Hippocampal formation (tissue), 2 donors: ENCODE measurements at places on chromosomes 3 and 15.

GRCh38 chr3:67489816-67490215 lies 164.6 kb downstream of the SUCLG2 start:
- no peak for DNase-seq

GRCh38 chr15:44246521-44247268 lies 41.8 kb upstream of the GOLM2 start:
- DNase-seq = no peak

DNA sequence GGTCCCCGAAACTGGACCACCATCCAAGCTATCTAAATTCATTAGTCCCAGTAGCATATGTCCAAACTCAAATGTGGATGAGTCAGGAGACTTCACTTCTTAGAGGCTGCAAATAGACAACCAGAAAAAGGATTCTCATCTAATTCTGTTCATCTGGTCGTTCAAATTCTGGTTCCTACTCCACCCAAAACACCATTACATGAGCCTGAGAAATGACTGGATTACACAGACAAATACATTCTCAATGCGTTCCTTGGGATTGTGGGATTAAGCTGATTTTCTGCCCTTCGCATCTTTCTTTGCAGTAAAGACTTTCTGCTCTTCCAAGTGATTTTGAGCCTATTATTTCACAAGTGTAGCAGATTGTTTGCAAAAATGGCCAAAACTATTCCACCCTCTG lies 472.3 kb upstream of the PROK2 start:
- DNase-seq = no peak

DNA sequence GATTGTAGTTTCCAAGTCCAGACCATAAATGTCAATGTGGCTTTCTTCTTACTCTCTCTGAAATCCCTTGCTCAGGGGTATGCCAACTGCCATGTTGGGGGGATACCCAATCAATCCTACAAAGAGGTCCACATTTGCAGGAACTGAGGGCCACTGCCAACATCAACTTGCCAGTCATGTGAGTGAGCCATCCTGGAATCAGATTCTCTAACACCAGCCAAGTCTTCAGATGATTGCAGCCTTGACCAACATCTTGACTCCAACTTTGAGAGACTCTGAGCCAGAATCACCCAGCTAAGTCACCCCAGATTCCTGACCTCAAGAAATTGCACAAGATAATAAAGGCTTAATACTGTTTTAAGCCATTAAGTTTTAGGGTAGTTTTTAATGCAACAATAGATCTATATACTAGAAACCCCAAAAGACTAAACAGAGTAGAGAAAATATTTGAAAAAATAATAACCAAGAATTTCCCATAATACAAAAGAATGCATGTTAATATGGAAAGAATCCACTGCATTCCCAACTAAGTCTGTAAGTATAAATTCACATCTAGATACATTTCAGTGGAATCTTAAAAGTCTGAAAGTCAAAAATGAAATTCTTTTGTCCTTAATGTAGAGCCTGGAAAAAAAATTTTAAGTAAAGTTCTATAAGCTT lies 22.4 kb downstream of the ISG20 start:
- DNase-seq = no peak

DNA sequence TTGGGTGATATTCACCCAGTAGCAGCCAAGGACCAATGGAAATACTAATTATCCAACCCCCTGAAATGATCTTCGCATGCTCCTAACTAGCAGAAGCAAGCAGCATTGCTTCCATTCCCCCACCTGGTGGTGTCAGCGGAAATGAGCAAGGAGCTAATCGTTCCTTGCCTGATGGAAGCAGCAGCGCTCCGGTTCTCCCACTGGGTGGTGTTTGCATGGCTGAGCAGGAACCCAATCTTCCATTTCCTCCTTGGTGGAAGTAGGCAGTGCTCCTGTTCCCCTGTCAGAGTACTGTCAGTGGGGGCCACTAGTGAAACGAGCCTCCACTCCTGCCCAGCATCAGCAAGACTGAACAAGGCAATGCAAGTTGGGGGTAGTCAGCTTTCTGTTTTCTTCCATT lies 311.5 kb downstream of the CACNA2D3 start:
- DNase-seq = no peak

GRCh38 chr3:171407759-171408158 lies 52.4 kb downstream of the TNIK start:
- DNase-seq = no peak

DNA sequence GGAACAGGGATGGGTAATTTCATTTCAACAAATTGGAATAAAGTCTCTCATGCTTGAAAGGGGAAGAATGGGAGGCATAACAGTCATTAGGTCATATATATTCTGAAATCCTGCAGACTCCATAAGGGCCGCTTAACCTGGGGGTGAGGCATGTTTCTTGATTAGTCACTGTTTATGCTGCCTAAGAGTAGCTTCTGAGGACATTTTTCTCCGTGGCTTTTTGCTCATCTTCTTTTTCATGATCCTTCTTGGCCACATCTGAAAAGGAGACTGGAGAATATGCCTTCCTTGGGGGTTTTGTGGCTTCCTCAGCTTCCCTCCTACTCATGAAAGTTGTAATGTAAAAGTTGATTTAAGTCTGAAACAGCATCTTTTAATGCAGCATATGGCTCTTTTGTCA lies 20.0 kb upstream of the CFAP20DC start:
- DNase-seq = no peak

GRCh38 chr3:120162400-120162799 lies 68.2 kb upstream of the GSK3B start:
- DNase-seq = no peak

GRCh38 chr15:43299411-43299810 lies 31.0 kb downstream of the LCMT2 start:
- no peak for DNase-seq

GRCh38 chr3:107523539-107524325 lies 970 bp downstream of the BBX start:
- DNase-seq = peak; percentile 49

DNA sequence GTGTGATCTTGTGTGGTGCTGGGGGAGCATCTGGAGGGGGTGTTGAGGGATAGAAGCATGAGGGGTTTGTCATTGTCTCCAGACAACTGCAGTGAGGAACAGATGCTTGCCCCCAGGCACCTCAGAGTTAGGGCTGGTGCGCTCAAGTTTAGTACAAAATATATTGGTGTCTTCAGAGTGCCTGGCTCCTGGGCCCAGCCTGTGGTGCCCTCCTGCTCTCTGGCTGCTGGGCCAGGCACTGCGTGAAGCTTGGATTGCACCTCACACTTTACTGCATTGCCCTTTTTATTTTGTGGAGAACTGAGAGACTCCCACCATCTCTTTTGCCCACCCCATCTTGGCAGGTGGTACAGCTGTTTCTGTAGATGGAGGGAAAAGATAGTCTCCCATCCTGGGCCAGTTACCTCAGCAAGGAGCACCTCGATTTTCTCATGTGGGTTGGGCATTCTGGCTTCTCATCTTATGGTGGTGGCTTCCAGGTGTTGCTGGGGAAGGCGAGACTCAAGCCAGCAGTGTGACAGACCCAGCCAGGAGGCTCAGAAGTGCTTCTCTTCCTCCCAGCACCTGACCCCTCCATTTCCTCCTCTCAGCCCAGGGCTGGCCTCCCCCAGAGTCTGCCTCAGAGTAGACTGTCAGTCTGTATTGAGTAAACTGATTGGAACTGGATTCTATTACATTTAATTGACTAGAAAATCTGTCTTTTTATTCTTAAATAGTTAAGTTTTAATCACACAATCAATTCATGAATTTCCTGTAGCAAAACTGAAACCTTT lies 140.5 kb downstream of the DNAJB8 start:
- no peak for DNase-seq

GRCh38 chr15:93206893-93207292 lies 117.9 kb upstream of the RGMA start:
- DNase-seq = no peak

DNA sequence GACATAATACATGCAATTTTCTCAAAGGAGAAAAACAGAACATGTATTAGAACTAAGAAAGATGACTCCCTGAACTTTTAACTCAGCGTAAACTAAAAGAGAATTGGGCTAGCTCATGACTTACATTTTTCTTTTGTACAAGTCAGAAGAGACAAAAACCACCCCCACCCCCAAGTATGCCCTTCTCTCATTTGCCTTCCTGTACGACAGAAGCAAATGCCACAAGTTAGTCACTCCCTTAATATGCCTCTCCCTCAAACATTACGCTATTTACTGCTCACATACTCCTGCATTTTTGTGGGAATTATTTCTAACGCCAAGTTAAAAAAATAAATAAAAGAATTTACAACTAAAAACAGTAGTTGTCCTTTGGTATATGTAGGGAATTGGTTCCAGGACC lies 22.0 kb downstream of the CPEB1 start:
- no peak for DNase-seq

- DNase-seq = no peak
These were observed 318.8 kb upstream of the GBE1 start for GRCh38 chr3:82080261-82080660.

DNA sequence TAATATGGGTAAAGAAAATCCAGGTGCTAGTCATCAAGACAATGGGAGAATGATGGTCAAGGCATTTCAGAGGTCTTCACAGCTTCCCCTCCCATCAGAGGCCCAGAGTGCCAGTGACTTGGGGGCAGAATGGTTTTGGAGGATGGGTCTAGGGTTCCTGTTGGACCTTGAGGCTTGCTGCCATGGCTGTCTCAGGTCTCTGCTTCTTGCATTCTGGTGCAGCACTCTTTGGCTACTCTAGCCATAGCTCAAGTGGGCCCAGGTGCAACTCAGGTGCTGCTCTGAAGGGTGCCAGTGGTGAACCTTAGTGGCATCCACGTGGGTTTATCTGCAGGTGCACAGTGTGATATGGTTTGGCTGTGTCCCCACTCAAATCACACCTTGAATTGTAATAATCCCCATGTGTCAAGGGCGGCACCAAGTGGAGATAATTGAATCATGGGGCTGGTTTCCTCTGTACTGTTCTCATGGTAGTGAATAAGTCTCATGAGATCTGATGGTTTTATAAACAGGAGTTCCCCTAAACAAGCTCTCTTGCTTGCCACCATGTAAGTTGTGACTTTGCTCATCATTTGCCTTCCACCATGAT lies 48.5 kb upstream of the PEX5L start:
- DNase-seq = no peak

GRCh38 chr3:172546628-172547214 lies 23.5 kb upstream of the TNFSF10 start:
- no peak for DNase-seq

- no peak for DNase-seq
These were observed 11.4 kb upstream of the HDGFL3 start for GRCh38 chr15:83219026-83219425.

GRCh38 chr15:74573987-74574386 lies 33.0 kb downstream of the ARID3B start:
- no peak for DNase-seq

- DNase-seq = no peak
These were observed 5.1 kb downstream of the CDIN1 start for GRCh38 chr15:36584511-36584910.

DNA sequence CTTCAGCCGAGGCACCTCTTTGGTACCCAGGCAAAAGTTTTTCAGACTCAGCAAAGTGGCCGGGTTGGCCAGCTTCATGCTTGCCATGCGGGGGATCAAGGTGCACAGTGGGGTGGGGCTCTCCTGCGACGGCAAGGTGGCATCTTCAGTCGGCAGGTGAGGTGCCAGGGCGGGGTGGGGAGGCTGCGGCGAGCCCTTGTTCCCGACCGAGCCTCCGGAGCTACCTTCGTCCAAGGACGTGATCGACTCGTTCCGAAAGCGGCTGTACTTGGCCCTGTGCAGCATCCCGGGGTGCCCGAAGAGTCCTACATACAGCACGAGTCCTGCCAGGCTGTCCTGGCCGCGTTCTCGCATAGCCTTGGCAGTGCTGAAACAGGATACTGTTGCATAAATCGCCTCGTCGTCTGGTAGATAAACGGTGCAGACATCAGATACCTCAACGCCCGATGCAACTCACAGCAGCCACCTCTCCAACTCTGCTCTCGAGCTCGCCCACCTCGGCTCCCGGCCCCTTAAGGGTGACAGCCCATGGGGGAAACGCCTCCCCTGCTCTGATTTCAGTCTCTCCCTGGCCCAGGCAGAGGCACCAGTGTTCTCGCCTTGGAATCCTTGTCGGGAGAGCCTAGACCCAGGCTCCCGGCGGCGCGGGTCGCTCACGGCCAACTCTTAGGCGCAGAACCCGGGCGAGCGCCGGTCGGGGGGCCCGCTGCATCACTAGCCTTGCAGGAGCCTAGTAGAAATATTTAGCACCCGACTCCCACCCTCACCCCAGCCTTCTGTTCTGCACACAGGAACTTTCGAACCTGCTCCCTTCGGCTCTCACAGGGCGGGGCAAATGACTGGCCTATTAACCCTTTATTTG lies 826 bp downstream of the SHC4 start:
- peak; percentile 11 for DNase-seq

- DNase-seq = no peak
These were observed 117.2 kb upstream of the MEIS2 start for GRCh38 chr15:37217567-37217966.

DNA sequence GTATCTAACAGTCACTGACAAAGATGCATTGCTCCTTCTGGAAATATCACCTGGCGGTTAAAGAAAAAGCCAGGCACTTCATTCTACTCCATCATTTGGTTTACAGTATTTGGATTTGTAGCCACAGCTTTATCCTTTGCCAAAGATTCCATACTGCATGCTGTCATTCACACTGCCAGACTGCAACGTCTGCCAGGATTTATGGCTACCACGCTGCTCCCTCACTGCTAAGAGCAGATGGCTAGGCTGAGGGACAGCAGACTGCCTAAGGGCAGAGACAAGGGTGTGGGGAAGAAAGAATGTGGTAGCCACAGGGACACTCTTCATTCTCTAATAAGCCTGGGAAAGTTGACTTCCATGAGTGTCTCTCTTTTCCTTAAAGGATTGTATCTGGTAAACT lies 1047.0 kb downstream of the TUSC7 start:
- DNase-seq = no peak

- DNase-seq = no peak
These were observed 28.3 kb downstream of the POLR2M start for GRCh38 chr15:57734860-57735259.

DNA sequence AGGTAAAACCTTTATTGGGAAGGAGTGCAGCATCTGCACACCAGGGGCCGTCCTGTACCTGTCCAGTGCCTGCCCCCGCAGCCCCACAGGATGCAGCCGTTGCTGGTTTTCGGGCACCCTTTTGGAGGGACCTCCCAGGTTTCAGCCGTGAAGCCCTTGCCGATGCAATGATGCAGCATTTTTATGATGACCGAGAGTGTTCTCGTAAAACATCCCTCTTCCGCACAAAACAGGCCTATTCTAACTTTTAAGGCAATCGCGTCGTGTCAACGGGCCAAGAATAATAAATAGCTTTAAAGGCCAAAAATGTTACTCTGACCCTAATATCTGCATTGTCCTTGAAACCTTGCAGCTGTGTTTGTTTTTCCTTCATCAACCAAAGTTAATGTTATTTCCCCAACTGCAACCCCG lies 126.1 kb downstream of the LRRK1 start:
- no peak for DNase-seq

GRCh38 chr3:154119951-154120350 lies 1.2 kb upstream of the ARHGEF26 start:
- peak; percentile 17 for DNase-seq

DNA sequence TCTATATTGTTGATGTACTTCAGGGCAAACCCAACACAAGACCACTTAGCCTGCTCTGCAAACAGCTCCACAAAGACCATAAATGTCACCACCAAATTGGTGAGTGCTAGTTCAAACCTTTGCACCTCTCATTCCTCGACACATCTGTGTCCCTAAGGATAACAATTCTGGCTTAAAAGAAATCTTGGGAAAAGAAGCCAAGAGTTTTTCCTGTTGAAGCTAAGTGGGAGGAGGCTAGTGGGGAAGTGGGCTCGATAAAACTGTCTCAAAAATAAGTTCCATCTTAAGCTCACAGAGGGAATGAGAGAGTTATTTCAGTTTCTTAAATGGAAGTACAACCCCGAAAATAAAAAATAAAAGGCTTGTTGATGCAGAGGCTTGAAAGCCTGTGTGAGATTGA lies 40.4 kb upstream of the PRICKLE2 start:
- no peak for DNase-seq

- no peak for DNase-seq
These were observed 134.8 kb downstream of the UACA start for GRCh38 chr15:70628549-70628896.
